Activated naive CD8-positive, alpha-beta T cell treated with anti-CD3 and anti-CD28 coated beads, Interleukin-2, amount 10 ng/mL, durations not matched to agents 7 days and 5 days (primary cell): ENCODE measurements at places on chromosomes 12 and 14. TPM values are rescaled to one million over a fixed set of nuclear protein-coding genes. Genes with fewer than 3 reads are reported as not detected.

DNA sequence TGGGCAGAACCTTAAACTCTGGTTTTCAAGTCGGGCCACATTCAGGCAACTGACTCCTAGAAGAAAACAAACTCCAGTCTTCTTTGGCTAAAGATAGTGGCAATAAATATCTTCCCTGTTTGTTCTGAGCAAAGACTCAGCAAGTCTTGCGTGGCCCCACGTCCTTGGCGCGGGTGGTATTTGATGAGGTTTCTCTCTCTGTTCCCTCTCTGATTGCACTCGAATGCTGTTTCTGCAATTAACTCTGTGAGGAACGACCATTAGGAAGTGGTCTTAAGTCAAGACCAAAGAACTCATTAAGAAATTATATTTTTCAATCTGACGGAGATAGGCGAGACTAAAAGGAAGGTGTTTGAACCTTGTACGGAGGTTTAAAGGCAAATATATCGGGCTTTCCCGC is 177.6 kb downstream of the TMEM132C start:
- DNase-seq, result no peak
- H3K4me1 ChIP-seq, result no peaks in the 10 kb centered on the region
- no peak overlapping the region for H3K4me3 ChIP-seq
- H3K27ac ChIP-seq, result no peak overlapping the region
- no peaks in the 10 kb centered on the region for H3K27me3 ChIP-seq

GRCh38 chr12:4586500-4586899 is 24.5 kb downstream of the DYRK4 start:
- DNase-seq, result no peak
- peaks cover 3% of the 10 kb centered on the region for H3K36me3 ChIP-seq
- no peaks in the 10 kb centered on the region for H3K4me1 ChIP-seq
- H3K27ac ChIP-seq, result no peak overlapping the region
- no peak overlapping the region for H3K4me3 ChIP-seq
- peaks cover 15% of the 10 kb centered on the region for H3K27me3 ChIP-seq

DNA sequence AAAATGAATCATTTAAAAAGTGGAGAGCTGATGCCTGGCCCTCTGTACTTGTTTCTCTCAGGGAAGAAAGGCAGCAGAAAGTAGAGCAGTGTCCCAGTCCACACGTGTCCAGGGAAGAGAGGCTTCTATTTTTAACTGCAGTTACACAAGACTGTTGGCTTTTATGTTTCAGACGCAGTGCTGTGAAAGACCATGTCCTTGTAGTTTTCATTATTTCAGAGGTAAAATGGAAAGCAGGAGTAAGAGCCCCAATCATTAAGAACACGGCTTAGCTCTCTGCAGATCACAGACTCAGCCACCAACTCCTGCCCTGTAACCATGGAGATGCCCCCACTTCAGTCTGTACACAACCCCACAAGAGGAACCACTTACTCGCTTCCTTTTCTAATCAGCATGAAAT is 336.3 kb downstream of the DAD1 start:
- H3K27me3 ChIP-seq, result no peaks in the 10 kb centered on the region
- H3K4me3 ChIP-seq, result no peak overlapping the region
- DNase-seq, result no peak
- no peak overlapping the region for H3K27ac ChIP-seq
- H3K36me3 ChIP-seq, result no peaks in the 10 kb centered on the region

Gene AQP5
- total RNA-seq, result not detected

DNA sequence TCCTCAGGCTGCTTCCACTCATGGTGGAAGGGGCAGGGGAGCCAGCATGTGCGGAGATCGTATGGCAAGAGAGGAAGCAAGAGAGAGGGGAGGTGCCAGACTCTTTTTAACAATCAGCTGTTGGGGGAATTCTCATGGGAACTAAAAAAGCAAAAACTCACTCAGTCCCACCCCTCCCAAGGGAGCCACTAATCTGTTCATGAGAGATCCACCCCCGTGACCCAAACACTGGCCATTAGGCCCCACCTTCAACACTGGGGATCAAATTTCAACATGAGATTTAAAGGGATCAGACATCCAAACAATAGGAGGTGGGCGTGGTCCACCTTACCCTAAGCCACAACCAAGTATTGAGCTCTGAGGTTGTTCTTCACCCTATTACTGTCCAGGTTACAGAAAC is 375.1 kb downstream of the GRIN2B start:
- H3K27me3 ChIP-seq, result peaks cover 5% of the 10 kb centered on the region
- H3K36me3 ChIP-seq, result no peaks in the 10 kb centered on the region
- H3K27ac ChIP-seq, result no peak overlapping the region
- DNase-seq, result no peak

Gene LYZ
- total RNA-seq, result 22.2 TPM

Gene KRT6B
- not detected for total RNA-seq

DNA sequence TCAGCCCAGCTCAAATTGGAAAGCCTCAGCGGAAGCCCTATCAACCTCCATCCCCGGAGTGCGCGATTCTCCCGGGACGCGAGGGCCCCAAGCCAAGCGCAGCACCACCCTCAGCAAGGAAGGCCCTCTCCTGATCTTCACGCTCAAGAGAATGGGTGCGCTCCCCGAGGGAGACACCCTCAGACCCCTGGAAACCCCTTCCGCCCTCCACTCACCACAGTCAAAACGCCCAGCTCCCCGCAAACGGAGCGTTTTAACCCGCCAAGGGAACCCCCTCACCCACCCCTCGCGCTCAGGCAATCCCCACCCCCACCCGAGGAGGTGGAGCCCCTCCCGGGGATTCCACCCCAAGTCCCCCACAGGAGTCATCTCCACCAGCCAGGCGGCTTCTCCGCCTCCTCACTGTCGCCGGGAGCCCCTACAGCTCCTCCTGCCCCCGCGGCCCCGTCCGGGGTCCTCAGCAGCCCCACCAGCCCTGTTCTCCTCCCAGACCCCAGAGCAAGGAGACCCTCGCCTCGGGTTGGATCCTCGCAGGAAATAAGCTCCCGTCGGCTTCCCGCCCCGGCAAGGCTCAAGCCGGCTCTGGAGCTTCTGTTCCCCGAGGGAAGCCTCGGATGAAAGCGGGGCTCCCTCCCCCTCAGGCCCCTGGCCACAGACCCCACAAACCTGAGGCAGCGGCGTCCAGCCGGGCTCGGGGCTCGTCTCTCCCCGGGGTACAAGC is 507 bp downstream of the BAZ2A start:
- peak; percentile 63 for DNase-seq
- peaks cover 62% of the 10 kb centered on the region for H3K4me1 ChIP-seq
- H3K27ac ChIP-seq, result peak overlapping the region; percentile 86
- H3K4me3 ChIP-seq, result peak overlapping the region; percentile 84

DNA sequence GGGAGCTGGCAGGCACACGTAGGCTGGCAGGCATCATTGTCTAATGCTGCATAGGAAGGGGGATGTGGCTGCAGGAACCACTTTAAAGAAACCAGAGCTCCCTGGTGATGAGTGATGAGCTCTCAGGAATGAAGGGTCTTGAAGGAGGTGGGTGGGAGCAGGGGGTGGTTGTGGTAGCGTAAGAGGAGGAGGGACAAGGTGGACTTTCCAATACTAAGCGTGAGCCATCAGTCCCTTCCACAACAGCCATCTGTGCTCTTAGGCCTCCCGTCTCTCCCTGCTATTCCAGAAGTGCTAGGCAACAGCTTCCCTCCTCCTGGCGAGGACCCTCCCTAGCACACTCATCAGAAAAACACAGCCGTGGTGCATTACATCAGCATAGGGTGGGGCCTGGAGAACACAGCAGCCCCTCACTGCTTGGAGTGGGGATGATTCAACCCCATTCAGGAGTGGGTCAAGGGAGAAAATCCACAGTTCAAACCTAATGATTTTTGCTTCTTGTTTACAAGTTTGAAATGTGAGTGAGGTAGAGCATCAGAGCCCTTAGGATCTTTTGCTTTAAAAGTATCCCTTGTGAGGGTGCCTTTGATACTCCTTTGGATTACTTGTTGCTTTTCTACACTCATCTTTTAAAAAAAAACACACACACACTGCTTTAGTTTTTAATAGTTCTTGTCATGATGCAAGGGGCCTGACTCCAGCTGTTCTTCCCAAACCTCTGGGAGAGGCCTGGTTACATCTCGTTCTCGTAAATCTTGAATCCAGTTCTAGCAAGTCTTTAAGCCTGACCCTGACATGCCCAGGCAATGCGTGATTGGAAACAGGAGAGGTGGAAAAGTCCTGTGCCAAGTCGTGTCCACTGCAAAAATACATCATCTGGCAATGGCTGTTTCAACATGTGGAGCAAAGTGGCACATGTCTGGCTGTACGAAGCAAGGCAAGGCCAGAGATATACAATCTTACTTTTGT is 356.4 kb upstream of the DDHD1 start:
- H3K27me3 ChIP-seq, result no peaks in the 10 kb centered on the region
- no peak overlapping the region for H3K27ac ChIP-seq
- H3K4me1 ChIP-seq, result peaks cover 15% of the 10 kb centered on the region
- H3K36me3 ChIP-seq, result no peaks in the 10 kb centered on the region

DNA sequence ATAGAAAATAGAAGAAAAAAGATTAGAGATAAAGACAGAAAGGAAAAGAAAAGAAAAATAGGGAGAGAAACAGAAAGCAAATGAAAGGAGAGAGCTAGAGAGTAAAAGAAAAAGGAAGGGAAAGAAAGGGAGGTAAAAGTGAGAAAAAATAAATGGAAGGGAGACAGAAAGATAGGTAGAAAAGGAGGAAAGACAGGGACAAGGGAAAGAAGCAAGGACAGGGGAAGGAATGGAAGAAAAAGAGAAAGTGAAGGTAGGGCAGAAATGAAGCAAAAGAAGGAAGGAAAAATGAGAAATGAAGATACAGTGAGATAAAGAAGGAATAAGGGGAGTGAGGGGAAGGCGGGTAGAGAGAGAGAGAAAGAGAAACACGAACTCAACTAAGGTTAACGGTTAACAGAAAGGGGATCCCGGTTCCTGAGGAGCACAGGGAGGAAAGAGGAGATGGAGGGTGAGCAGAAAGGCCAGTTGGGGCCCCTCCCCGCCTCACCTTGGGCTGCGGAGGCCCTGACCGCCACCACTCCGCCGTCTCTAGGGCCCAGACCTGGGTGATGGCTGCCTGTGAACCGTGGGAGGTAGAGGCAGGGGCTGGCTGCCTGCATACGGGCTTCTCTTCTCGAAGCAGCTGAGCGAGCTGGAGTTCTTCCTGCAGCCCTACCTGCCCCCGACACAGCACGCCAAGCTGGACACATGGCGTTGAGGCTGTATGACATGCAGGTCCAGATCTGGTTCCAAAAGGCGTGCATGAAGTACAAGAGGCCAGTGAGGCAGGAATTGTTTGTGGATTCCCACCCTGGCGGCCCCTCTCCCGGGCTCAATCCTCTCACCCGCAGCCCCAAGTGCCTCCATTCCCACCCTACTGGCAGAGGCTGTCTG is 59.5 kb downstream of the SMUG1 start:
- DNase-seq, result no peak
- H3K4me1 ChIP-seq, result peaks cover 7% of the 10 kb centered on the region
- no peaks in the 10 kb centered on the region for H3K36me3 ChIP-seq
- H3K27ac ChIP-seq, result no peak overlapping the region

GRCh38 chr12:16688200-16688599 is 82.2 kb upstream of the LMO3 start:
- H3K4me1 ChIP-seq, result no peaks in the 10 kb centered on the region
- H3K27me3 ChIP-seq, result no peaks in the 10 kb centered on the region
- no peaks in the 10 kb centered on the region for H3K36me3 ChIP-seq
- no peak overlapping the region for H3K4me3 ChIP-seq

DNA sequence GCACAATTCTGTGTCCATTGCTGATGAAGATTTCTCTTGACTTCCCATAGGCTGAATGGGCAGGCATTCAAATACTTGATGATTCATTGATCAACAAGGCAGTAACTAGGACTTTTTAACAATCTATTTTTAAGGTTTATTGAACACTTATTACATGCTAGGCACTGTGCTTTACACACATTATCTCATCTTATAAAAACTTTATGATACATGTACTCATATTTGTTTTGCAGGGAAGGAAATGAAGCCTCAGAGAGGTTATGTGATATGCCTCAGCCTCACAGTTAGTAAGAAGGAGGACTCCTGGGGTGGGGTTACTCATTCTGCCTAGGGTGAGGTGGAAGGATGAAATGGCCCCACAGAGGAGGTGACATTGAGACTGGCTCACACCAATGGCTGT is 12.9 kb upstream of the EMP1 start:
- no peaks in the 10 kb centered on the region for H3K36me3 ChIP-seq
- H3K27ac ChIP-seq, result no peak overlapping the region
- no peak overlapping the region for H3K4me3 ChIP-seq

Gene CDK4
- 100 TPM for total RNA-seq

Gene SRGAP1
- total RNA-seq, result 0.08 TPM

GRCh38 chr14:52733824-52734223 is 3.9 kb downstream of the STYX start:
- H3K27me3 ChIP-seq, result no peaks in the 10 kb centered on the region
- DNase-seq, result no peak
- no peak overlapping the region for H3K27ac ChIP-seq
- H3K4me3 ChIP-seq, result no peak overlapping the region
- peaks cover 24% of the 10 kb centered on the region for H3K4me1 ChIP-seq

GRCh38 chr14:64683264-64683663 is 21.0 kb upstream of the PLEKHG3 start:
- peaks cover 3% of the 10 kb centered on the region for H3K27me3 ChIP-seq
- H3K4me1 ChIP-seq, result peaks cover 2% of the 10 kb centered on the region
- H3K36me3 ChIP-seq, result no peaks in the 10 kb centered on the region

DNA sequence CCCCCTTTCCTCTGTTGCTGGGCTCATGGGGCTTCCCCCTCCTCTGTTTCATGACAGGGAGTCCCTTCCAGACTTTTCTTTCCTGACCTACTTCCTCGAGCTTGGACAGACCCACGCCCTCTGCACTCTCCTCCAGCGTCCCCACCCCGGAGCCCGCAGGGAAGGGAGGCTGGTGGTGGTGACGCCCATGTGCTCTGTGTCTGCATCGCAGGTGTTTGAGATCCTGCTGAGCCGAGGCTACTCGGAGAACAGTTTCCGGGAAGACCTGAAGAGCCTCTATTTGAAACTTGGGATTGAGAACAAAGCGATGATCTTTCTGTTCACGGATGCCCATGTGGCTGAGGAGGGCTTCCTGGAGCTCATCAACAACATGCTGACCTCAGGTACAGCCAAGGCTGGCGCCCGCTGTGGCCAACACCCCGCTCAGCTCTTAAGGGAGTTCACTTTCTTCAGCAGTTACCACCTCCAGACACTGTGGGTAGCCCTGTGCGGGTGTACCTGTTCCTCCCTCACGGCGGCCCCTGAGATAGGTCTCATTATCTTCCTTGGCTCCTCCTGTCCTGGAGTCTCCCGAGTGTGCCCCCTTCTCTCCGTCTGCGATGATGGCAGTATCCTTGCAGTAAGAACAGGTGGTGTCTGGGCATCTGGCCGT is 85.6 kb downstream of the CCDC92 start:
- H3K4me3 ChIP-seq, result no peak overlapping the region
- H3K4me1 ChIP-seq, result peaks cover 1% of the 10 kb centered on the region
- no peak for DNase-seq
- no peak overlapping the region for H3K27ac ChIP-seq

Gene SPTSSA
- 10.3 TPM for total RNA-seq
